Heart right ventricle (tissue), 16 donors: ENCODE measurements at places on chromosomes 11 and 22. TPM values are rescaled to one million over a fixed set of nuclear protein-coding genes. Genes with fewer than 3 reads are reported as not detected.

- no peak for DNase-seq
Observed at GRCh38 chr11:70421123-70421522, 22.8 kb downstream of the CTTN start.

The OR4A16 gene
- total RNA-seq, result not detected

DNA sequence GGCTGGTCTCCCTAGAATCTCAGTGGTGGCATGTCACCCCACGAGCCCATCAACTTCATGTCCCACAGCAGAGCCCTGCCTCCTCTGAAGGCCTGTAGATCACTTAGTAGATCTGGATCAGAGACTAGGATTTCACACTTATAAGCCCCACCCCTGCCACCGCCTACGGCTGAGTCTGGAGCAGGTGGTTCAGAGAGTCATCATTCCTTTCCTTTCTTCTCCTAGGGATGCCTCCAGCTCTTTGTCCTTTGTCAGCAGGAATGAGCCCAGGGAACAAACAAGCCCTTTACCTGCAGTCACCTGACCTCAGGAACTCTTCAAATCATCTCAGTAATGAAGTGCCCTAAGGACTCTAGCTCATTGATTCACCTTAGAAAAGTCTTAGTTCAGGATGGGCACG is 37.8 kb downstream of the SCGB1A1 start:
- no peak for DNase-seq

The SMC1B gene
- not detected for total RNA-seq

DNA sequence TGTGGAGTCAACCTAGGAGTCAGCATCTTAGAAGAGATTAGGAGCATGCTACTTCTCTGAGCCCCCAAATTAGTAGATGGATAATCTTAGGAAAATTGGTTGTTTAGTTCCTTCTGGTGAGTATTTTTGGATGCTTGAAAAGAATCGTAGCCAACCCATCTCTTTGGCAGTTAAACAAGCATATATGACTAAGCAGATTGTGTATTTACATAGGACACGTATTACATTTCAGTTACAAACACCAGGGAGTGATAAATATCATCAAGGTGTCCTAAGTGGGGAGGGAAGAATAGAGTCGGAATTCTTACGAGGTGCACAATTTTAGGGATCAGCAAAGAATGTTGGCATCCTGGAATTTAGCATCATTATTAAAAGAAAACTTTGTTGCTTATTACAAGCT is 13.5 kb downstream of the PLET1 start:
- DNase-seq, result no peak

The GRM5 gene
- total RNA-seq, result not detected

- peak; percentile 77 for DNase-seq
Observed at GRCh38 chr11:44627911-44628729, 62.7 kb downstream of the CD82 start.

DNA sequence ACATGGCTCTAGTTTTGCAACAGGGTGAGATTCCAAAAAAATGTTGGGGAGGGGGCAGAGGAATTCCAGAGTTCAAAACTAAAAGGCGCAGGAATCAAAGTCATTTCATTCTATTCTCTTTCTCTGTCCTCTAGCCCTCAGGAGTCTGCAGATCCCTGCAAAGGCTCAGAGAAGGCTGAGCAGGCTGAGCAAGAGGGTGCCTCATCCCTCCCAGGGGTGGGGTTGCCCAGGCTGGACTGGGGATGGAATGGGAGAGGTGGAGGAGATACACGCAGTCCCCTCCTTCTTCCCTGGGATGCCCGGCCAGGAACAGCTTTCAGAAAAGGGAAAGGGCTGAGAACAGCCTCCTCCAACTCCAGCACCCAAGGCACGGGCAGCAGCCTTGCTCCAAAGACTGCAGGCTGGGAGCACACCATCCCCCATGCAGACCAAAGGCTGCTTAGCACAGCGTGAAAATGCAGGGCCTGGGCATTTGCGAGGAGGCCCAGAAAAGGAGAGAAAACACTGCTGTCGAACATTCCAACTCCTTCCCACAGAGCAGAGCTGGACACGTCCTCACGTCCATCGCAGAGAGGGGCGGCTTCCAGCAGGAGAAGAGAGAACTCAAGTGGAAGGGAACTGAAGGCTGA is 51.8 kb downstream of the MN1 start:
- DNase-seq, result no peak

- no peak for DNase-seq
Observed at GRCh38 chr11:125463590-125464269, 32.3 kb downstream of the FEZ1 start.
